Activated CD4-positive, alpha-beta memory T cell treated with anti-CD3 and anti-CD28 coated beads, Interleukin-2, amount 10 ng/mL, durations not matched to agents 7 days and 5 days (primary cell): ENCODE measurements at places on chromosomes 4 and X.

GRCh38 chr4:183411291-183411861 is 33.1 kb upstream of the CDKN2AIP start:
- no peak for DNase-seq
- H3K4me1 ChIP-seq = peaks cover 9% of the 10 kb centered on the region
- H3K4me3 ChIP-seq = no peak overlapping the region
- H3K36me3 ChIP-seq = no peaks in the 10 kb centered on the region
- H3K27ac ChIP-seq = no peak overlapping the region

DNA sequence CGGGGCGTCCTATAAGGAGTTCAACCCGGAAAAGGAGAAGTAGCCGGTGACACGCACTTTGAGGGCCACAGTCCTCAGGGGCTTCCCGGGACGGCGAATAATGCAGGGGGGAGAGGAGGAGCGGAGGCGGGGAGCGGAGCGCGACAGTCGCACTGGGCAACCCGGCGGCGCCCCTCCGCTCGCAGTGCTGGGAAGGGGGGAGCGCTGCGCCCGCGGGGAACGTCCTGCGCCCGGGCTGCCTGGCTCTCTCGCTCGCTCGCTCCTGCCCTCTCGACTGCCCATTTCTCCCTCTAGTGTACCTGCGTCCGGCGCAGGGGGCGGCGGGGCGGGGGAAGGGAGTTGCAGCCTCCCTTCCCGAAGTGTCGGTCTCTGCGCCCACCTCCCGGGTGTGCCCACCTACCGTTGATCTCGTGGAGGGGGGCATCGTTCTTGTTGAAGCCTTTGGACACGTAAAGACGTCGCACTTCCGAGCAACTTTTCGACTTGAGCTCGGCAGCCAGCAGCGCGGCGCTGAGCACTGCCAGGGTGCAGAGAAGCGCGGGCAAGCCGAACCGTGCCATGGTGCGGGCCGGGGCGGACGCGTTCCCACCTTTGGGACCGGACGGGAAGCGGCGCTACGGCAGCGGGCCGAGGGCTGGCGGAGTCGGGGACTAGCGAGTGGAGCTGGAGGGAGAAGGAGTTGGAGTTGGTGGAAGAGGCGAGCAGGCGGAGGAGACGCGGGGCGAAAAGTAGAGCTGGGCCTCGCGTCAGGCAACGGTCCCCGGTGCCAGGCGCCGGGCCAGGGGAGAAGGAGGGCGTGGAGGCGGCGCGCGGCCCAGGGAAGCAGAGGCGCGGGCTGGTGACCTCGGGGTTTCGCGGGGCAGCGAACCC is 648 bp downstream of the GPC4 start:
- peaks cover 52% of the 10 kb centered on the region for H3K27me3 ChIP-seq
- H3K27ac ChIP-seq = no peak overlapping the region
- H3K4me1 ChIP-seq = peaks cover 7% of the 10 kb centered on the region
- H3K36me3 ChIP-seq = no peaks in the 10 kb centered on the region
- H3K4me3 ChIP-seq = no peak overlapping the region
- DNase-seq = no peak

GRCh38 chr4:57333684-57334083 is 223.5 kb upstream of the IGFBP7 start:
- H3K36me3 ChIP-seq = no peaks in the 10 kb centered on the region
- H3K4me1 ChIP-seq = no peaks in the 10 kb centered on the region
- no peak overlapping the region for H3K27ac ChIP-seq
- no peak overlapping the region for H3K4me3 ChIP-seq
- no peak for DNase-seq
- H3K27me3 ChIP-seq = no peaks in the 10 kb centered on the region

- no peak overlapping the region for H3K4me3 ChIP-seq
- H3K36me3 ChIP-seq = no peaks in the 10 kb centered on the region
- H3K4me1 ChIP-seq = no peaks in the 10 kb centered on the region
- no peak overlapping the region for H3K27ac ChIP-seq
- no peak for DNase-seq
Measured at GRCh38 chr4:94419956-94420355, 31.8 kb upstream of the PDLIM5 start.

DNA sequence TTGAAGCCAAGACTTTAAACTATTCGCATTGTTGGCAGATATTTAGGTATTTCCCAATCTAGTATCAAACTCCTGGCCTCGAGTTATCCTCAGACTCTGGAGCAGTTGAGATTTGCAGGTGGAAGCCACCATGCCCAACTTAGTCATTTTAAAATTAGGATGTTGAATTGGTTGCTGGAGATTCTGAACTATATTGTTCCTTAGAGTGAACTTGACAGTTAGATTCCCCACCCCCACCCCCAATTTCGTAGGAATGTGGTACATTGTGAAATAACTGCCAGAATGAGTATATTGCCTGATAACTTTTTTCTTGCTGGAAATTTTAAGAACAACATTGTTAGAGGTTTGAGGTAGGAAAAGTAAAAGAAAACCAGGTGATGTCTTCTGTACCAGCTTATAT is 2.3 kb downstream of the NOCT start:
- DNase-seq = no peak
- H3K27ac ChIP-seq = no peak overlapping the region
- peaks cover 10% of the 10 kb centered on the region for H3K36me3 ChIP-seq
- H3K27me3 ChIP-seq = no peaks in the 10 kb centered on the region
- peaks cover 35% of the 10 kb centered on the region for H3K4me1 ChIP-seq
